ENCODE measurements at places on chromosomes 4 and X. TPM values are rescaled to one million over a fixed set of nuclear protein-coding genes. Genes with fewer than 3 reads are reported as not detected.

GRCh38 chrX:19174401-19175025 lies 52.2 kb upstream of the ADGRG2 start:
- H3K27me3 ChIP-seq: no peaks in the 10 kb centered on the region
- peaks cover 3% of the 10 kb centered on the region for H3K4me1 ChIP-seq
- no peak overlapping the region for H3K27ac ChIP-seq
- DNase-seq: peak; percentile 52
- no peaks in the 10 kb centered on the region for H3K36me3 ChIP-seq

DNA sequence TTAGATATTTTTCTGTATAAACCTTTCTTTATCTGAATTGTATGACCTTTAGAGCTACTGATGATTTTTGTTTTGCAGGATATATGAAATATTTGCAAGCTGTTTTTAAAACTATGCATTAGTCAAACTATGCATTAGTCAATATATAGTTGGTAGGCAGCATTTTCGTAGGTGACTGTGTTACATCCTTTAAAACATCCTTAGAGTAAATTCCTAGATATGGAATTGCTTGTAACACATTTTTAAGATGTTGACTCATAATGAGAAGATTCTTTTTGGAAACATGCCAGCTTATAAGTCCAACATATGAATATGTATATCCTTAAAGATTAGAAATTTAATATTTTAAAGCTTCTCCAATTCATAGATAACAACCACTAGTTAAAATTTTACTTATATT lies 1768.5 kb downstream of the PCDH7 start:
- no peak for DNase-seq
- H3K27ac ChIP-seq: no peak overlapping the region
- H3K4me1 ChIP-seq: no peaks in the 10 kb centered on the region
- H3K27me3 ChIP-seq: no peaks in the 10 kb centered on the region

DNA sequence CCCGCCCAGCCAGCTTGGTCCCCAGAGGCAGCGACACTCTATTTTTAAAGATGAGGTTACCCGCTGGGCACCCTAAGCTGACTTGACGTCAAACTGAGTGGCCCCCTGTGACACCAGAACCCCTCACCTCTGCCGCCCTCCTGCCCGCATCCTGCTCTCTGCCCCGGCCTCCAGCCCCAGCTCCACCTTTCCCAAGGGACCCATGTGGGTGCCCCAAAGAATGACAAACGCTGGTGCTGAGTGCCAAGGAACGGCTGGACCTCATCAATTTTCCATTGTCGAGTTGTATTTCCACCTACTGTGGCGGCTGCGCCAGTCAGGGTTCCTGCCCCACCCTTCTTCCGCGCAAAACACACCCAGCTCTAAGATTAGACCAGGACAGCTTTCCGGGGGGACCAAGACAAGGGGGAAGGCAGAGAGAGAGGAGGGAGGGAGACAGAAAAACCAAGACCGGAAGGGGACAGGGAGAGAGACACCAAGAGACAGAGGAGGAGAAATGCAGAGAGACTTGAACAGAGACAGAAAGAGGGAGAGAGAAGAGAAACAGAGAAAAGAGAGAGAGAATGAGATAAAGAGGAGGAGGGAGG lies 2.0 kb downstream of the PRKX start:
- peaks cover 4% of the 10 kb centered on the region for H3K4me1 ChIP-seq
- H3K36me3 ChIP-seq: no peaks in the 10 kb centered on the region
- H3K4me3 ChIP-seq: peak overlapping the region; percentile 57
- DNase-seq: no peak

MAGEB10 gene
- not detected for total RNA-seq

DDIT4L gene
- total RNA-seq: 0.14 TPM

NMU gene
- total RNA-seq: not detected

ADAMTS3 gene
- total RNA-seq: 4.2 TPM

RAB40AL gene
- not detected for total RNA-seq

MTHFD2L gene
- total RNA-seq: 10.6 TPM

TENM3 gene
- 127 TPM for total RNA-seq

All from astrocyte (in vitro differentiated cells and primary cell).